ENCODE measurements at places on chromosomes 16 and 17.

DNA sequence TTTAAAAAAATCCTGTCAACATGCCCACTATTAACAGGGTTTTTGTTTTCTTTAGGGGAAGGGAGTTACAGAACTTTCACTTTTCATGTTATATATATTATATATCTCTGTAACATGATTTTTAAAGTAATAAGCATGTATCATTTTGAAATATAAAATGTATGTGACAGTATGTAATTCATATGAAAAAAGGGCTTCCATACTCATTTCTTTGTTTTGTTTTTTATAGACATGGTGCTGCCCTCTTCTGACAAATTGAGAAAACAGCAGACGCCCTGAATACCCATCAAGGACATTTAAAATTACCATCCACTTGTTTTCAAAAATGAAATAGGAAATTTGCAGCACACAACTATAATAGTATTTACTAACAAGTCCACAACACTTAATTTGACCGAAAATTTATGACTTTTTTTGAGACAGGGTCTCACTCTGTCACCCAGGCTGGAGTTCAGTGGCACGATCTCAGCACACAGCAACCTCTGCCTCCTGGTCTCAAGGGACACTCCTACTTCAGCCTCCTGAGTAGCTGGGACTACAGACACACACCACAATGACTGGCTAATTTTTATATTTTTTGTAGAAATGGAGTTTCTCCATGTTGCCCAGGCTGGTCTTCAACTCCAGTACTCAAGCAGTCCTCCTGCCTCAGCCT is 30.4 kb downstream of the CFDP1 start:
- DNase-seq, result peak; percentile 16

GRCh38 chr17:29726715-29727252 is 104.1 kb upstream of the CORO6 start:
- no peak for DNase-seq

DNA sequence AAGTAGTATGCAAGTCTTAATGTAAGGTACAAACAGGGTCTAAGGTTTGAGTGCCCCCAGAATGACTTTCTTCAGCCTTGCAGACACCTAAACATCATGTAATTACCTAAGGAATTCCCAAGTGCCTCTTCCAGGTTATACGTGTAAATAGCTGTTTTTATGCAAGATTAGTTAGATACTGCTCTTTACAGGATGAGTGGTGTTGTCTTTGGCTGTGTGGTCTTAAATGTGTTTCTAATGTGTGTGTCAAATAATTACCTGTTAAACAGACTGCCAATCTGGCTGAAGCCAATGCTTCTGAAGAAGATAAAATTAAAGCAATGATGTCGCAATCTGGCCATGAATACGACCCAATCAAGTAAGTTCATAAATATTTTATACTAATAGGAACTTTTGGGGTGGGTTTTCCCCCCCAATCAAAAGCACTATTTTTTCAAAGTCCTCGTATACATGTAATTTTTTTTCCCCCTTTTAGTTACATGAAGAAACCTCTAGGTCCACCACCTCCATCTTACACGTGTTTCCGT is 16.0 kb downstream of the RBBP6 start:
- no peak for DNase-seq

GRCh38 chr17:61057257-61057656 is 342.4 kb upstream of the TBX2 start:
- no peak for DNase-seq

DNA sequence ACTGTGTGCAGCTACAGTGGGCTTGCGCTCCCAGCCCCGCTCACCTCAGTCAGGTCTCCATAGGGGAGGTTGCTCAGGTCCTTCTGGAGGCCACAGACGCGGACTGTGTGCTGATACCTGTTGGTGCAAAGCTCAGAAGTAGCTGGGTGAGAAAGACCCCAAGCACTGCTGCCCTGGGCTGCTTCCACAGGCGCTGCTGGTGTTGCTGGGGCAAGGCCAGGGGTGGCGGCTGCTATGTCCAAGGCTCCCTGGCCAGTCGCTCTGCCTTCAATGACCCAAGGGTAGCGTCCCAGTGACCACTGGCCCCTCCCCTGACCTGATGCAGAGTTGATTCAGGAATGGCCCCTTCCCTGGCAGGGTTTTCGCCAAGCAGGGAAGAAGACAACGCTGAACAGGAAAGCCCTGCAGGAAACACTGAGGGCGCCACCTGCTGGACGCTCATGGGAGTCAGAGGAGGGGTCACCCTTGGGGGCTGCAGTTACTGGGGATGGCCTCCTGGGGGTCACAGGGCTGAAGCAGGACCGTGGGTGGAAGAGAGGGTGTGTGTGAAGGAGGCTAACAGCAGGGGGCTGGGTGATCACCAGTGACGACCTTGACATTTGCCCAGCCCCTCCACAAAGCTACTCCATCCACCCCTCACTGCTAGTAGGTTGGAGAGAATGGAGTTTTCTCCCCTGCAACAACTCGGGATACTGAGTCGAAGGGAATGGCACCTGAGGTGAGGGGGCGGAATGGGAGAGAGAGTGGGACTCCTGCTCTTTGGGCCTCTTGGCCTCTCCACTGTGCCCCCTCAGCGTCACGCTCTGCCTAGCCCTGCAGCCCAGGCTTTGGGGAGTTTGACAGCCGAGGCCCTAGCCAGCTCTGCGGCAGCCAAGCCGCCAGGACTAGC is 38.3 kb downstream of the ABCC12 start:
- peak; percentile 89 for DNase-seq

GRCh38 chr17:75109046-75109406 is 743 bp upstream of the ARMC7 start:
- DNase-seq, result peak; percentile 50

- peak; percentile 91 for DNase-seq
Observed at GRCh38 chr16:85819245-85819644, 19.8 kb downstream of the COX4I1 start.
